Activated T-cell treated with anti-CD3 and anti-CD28 coated beads for 1 hour (primary cell): ENCODE measurements at places on chromosomes 4 and X.
A peak's percentile ranks its signal among the peaks of the same experiment; 100 is the strongest.

- no peak for DNase-seq
Measured at GRCh38 chrX:23902419-23902818, 5.3 kb downstream of the APOO start.

DNA sequence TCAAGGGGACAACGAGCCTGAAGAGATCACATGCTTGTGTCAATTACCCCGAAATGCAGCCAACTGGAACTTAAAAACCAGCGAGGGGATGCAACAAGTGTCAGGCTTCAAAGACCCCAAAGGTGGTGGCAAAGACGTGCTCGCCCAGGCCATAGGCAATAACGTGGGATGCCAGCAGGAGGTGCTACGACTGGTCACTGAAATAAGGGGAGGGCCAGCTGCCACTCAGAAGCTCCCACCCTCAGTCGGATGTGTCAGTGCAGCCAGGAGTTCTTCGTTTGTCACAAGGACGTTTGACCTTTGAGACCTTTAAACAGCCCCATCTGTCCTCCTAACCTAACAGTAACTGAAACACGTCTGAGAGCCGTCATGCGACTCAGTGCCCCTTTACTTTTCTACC, 556.8 kb upstream of the PCDH10 start:
- no peak for DNase-seq

- no peak for DNase-seq
Measured at GRCh38 chr4:184383497-184384055, 90.8 kb downstream of the IRF2 start.

DNA sequence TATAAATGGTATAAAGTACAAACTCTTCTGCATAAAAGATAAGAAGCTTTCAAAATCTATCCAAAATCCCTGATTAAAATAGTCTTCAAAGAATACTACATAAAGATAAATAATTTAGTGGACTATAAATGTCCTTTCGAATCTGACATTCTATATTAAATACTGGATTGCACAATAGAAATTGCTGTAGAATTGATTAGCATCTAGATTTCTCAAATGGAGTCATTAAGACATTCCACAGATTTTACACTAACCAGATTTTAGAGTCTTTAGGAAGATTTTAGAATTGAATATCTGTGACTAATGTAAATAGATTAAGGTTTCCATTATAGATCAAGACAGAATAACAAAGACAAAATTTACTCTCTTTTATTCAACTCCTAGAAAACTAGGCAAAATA, 663.9 kb downstream of the STPG2 start:
- no peak for DNase-seq

DNA sequence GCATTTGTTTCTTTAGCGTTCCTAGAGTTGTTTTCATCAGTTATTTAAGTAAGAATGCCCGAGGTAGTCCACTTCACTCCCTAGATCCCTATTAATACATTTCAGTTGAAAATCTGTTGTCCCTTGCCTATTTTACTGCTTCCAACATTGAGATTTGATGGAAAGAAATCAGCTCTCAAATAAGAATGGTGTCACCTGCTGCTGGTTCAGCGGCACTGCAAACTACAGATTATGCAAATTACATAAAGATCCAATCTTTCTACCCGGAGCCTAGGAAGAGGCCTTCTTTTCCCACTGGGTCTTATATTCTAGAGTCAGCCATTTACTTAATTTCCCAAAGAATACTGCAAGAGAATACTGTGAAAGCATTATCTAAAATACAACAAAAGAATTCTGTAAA, 597.6 kb upstream of the MAGEB2 start:
- no peak for DNase-seq

DNA sequence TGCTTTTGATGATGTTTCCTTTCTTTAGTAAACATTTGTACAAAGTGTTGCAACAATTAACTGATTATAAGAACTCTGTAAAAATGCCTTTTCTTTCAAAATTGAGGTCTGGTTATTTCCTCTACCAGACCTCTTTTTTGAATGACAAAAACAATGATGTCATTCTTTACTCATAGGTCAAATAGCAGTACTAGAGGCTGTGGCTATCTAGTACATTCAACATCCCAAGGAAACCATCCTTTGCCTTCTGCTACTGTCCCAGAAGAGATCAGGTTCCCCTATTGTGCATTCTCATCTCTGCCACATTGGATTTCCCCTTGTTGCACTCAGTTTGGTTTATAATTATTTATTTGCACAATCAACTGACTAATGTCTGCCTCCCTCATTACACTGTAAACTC, 19.1 kb upstream of the MAD2L1 start:
- DNase-seq: no peak

GRCh38 chr4:8770518-8771257, 101.0 kb downstream of the HMX1 start:
- DNase-seq: no peak

GRCh38 chr4:164997941-164998340, 20.5 kb upstream of the TRIM61 start:
- DNase-seq: no peak

DNA sequence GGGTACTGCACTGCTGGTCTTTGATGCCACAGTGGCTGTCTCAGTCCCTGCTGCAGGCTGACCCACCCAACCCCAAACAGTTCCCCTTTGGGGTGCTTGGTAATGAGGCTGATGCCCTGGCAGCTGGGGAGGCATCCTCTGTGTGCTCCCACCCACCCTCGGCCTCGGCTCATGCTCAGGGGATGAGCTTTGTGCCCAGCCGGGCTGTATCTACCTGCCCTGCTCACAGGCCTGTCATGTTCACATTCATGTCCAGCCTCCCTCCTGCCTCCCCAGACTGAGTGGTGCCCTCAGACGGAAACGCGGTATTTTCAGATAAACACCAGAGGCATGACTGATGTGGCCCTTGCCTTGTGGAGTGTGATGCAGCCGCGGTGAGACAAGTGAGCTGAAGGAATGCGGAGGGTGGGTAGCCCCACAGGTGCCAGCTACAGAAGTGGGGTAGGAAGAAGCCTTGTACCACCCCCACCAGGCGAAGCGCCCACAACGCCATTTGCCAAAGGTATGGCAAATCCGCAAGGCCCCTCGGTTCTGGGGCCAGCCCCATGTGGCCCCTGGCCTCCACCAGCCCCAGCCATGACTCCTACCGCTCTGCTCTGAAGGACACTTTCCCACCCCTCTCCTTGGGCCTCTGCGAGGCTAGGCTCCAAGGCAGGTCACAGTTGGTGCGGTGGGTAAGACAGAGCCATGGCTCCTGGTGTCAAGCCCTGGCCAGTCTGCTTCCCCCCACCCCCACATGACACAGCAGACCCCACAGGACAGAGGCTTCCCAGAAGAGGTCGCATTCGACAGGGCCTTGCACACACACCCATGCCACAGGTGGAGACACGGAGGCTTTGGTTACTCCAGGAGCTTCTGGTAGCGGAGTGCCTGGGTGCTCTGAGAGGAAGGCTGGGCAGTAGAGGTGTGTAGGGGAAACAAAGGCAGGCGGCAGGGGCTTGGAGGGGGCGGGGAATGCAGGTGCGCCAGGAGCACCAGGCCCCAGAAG, 1.8 kb upstream of the RENBP start:
- no peak for DNase-seq

DNA sequence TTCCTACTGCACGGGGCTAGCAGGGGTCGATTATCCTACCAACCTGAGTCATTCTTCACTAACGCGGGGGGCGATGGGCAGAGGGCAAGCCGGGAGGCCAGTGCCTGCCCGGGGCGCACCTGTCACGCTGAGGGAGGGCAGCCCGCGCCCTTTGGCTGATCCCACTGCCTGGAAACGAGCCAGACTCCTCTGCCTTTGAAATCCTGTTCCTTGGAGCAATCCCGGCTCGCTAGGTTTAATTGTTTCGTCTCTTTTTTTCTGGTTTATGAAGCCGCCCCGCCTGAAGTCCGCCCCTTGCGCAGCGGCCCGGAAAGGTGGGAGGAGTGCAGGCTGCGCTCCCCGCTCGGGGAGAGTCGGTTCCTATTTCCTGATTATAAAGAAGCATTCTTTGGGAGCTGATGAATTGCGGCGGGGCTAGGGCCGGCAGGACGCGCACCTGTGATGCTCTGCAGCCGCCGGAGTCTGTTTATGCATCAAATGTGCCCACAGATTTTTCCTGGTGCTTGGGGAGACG, 484.2 kb downstream of the BCOR start:
- peak; percentile 1 for DNase-seq

DNA sequence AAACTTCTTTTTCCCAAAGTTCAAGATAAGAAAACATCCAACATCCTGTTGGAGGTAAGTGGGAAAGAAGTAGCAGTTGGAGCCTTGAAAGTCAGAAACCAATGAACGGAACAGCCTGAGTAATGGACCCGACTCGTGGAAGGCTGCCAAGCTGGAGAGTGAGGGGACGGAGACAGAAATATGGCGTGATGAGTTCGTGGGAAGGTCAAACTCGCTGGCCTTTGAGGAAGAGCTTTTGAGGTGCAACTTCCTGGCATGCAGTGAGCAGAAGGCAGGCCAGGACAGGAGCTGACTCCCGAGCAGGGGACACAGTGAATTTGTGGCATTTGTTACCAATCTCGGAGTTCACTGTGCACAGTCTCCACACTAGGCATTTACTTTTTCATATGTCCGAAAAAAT, 1.0 kb upstream of the TRIML1 start:
- no peak for DNase-seq

DNA sequence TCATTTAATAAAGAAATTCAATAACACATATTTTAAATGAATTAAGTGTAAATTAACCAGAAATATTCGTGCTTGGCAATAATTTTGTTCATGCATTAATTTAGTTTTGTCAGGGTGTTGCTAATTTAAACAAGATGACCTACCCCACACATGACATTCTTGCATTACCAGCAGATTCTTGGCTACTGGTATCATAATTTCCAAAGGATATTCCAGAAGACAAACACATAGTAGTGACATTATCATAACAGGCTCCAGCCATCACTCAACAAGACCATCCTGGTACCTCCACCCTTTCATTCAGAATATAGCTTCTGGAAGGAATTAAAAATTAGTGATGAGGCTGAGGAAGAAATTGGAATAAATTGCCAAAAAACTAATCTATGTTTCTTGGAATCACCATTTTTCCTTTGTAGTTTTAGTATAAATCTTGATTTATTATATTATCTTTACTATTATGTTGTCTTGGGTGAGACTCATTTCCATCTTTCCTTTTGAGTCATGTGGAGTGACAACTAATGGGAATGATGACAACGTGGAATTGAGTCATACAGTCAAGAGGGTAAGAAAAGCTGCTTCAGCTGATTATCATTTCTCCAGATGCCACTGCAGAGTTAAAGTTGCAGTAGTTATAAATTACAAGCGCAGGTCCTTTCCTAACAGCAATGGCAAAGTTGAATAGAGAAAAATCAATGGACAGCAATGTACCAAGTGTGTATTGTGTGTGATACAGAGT, 30.9 kb upstream of the HHIP start:
- DNase-seq: no peak

- no peak for DNase-seq
Measured at GRCh38 chrX:17994429-17994828, 133.3 kb upstream of the RAI2 start.

GRCh38 chr4:47533689-47534347, 48.7 kb downstream of the ATP10D start:
- no peak for DNase-seq

GRCh38 chr4:5718411-5718810, 7.4 kb downstream of the EVC start:
- DNase-seq: no peak

DNA sequence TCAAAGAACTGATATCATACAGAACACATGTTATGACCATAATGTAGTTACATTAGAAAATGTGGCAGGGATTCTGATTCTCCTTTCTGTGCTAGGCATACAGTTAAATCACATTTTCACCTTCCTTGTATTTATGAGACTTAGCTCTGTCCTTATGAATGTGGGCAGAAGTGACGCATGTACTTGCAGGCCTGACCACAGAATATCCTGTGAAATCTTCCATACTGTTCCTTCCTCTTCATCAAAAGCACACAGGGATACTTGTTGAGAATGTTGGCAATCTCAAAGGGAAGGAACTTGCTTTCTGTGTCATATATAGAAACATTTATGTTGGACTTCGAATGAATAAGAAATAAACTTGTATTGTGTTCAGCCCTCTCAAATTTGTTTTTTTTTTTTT, 17.2 kb upstream of the MYOZ2 start:
- no peak for DNase-seq

- DNase-seq: no peak
Measured at GRCh38 chr4:153176938-153177337, 27.3 kb upstream of the TRIM2 start.

DNA sequence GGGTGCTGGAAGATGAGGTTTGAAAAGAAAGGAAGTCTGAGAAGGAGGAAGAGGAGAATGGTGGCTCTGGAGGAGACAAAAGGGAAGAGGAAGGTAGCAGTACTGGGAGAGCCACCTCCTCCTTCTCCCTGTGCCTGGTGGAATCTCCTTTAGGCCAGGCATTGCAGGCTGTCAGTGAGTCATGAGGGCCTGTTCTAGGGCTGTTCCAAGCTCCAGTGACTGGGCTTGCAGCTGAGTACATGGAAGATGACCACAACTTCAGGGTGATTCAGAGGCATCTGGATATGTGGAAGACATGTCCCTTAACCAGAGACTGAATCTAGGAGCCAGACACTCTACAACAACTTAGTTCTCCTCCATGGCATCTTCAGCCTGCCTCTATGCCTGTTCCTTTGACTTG, 107.8 kb downstream of the EFNB1 start:
- DNase-seq: no peak

DNA sequence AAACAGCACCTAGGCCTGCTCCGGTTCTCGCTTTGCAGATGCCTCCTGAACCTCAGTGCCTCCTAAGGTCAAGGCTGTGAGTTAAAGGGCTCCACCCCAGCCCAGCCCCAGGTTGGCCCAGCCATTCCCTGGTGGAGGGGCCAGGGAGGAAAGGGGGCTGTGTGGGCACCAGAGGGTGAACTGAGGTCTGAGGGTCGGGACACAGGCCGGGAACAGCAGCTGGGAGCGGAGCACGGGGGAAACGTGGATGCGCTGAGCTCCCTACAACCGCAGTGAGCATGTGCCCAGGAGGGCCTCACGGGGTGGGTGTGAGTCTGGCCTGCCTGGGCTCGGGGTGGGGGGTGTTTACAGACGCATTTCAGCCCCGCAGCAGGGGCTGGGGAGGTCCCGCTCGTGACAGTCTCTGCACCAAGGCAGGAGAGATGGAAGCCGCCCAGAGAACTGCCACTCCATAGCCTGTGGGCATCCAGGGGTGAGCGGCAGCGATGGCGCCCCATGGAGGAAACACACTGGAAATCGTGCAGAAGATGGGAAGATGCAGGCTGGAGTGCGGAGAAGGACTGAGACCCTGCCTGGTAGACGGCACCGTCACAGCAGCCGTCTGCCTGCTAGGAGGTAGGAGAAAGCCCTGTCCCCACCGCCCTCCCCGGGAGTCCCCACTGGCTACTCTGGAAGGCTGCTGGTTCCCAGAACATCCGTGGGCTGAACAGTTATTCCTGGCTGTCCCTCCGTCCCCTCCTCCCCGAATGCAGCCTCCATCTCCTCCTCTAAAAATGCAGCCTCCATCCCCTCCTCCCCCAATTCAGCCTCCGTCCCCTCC, 9.9 kb upstream of the SLC25A6 start:
- no peak for DNase-seq
